ENCODE measurements at places on chromosomes 3 and 15.

DNA sequence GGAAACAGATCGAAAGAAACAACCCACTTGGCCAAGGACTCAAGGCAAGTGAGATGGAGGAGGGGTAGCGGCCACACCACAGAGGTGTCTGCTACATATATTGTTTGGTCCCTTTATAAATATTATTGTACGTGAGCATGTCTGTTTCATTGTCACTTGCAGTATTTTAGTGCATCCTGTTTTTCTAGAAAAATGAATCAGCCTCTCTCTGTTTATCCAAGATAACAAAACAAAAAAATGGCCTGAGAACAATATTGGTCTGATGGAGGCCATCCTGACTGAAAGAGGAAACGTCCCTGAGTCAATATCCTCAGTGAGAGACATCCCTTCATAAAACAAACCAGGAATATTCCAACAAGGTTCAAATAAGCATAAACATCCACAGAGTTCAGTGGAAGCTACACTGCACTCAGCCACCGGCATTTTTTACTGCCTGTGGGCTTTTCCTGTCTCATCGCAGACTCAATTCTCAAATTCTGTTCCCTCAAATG lies 42.0 kb downstream of the WWTR1 start:
- no peak for DNase-seq

GRCh38 chr3:47057212-47057671 lies 77.8 kb downstream of the NBEAL2 start:
- DNase-seq: peak; percentile 50

DNA sequence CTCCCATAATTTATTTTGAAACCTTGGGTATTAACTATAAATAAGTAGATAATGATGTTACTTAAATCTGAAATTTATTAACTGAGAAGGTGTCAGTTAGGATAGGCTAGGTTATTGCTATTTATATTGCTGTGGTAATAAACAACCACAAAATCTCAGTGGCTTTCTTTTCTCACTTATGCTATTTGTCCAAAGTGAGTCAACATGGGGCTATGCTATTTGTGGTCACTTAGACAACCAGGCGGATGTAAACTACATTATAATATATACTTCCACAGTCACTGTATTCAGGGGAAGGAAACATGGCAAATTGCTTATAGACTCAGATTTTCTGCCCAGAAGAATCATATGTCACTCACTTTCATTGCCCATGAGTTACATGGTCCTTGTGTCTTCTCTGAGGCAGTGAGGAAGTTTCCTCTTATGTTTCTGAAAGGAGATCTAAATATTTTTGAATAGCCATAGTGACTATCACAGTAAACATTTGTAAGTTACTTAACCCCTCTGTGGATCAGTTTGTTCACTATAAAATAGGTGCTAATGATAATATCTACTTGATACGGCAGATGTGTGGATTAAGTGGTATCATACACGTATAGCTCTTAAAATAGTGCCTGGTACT lies 19.8 kb downstream of the HMG20A start:
- no peak for DNase-seq

DNA sequence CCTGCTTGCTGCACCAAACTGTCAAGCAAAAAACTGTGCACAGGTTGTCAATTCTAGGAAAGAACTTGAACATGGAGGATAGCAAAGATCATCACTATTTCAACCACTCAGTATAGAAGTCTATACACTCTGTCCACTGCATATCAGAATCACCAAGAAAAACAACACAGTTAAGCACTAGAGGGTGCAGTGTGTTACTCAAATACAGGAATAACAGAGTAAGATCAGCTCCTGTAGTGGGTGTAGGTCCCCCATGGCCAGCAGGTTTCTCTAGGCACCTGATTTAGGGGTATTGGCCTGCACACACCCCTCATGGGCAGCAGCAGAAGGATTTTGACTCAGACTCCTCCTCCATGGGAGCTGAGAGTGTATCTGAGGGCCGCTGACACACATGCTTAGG lies 464.1 kb downstream of the EPHA6 start:
- no peak for DNase-seq

- DNase-seq: no peak
Observed at GRCh38 chr3:114687151-114687550, 393.3 kb downstream of the TIGIT start.

DNA sequence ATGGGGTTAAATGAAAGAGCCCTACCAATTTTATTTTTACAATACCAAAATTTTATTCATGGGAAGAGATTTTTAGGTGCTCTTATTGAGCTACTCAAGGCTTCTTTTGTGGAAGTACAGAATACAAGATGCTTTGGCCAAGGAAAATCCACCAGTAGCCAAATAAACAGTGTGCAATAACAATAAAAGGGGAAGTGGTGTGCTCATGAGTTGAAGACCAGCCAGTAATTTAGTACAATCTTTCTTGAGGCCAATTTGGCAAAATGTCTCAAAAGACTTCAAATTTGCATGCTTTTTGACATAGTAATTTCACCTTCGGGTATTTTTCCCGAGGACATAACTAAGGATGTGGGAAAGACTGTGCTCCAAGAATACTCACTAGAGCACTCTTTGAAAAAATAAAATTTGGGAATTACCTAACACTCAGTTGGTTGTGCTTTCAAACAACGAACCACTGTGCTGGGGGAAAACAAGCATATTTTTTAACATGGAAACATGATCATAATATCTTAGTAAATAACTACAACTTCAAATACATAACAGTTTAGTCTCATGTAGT lies 294.0 kb downstream of the DIPK2A start:
- no peak for DNase-seq

- no peak for DNase-seq
Observed at GRCh38 chr3:124401843-124402242, 328.4 kb upstream of the UMPS start.

- DNase-seq: no peak
Observed at GRCh38 chr3:4523710-4524698, 30.9 kb downstream of the ITPR1 start.

DNA sequence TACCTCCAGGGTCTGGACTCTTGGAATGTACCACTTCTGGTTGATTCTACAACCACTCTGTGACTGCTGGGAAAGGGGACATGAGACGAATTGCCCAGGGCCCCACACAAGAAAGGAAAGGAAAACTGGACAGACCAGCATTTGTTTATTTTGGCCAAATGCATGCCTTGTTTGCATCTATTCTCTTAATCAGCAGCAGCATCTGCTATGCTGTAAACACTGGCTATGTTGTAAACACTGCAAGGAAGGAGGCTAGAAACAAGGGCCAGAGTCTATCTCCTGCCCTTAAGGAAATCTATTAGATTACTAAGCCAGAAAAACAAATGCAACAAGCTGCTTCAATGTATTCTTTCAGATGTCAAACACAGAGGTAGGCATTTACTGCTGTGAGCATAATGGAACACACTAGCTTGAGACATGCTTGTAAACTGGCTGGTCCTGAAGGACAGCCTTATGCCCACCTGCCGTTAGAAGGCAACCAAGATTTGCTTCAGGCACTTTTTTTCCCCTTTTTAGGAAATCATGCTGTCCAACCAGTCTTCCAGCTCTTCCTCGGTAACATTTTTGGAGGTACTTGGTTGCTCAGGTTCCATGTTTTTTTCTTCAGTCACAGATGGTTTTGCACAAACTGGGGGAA lies 102.1 kb upstream of the CHRM5 start:
- no peak for DNase-seq

GRCh38 chr3:188335656-188336055 lies 181.7 kb downstream of the LPP start:
- no peak for DNase-seq

DNA sequence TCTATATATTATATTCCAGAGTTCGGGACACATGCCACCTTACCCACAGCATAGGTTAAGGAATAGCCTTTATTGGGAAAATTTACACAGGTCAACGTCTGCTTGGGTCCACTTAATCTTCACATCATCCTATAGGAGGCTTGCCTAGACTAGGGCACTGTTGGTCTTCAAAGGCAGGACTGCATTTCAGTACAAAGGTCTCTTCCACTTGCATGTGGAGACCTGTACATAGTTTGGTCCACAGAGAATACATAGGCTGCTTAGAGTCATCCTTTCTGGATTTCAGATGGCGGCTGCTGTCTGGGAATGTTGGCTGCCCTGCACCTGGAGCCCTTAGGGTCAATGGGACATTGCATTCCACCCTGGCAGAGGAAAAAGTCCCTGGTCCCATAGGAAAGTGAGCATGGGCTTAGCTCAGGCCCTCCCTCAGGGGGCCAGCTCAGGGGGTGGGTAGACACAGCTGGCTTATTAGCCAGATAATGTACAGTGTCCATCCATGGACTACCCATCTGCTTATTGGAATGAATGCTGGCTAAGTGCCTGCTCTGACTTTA lies 75.3 kb upstream of the TGFBR2 start:
- DNase-seq: no peak

DNA sequence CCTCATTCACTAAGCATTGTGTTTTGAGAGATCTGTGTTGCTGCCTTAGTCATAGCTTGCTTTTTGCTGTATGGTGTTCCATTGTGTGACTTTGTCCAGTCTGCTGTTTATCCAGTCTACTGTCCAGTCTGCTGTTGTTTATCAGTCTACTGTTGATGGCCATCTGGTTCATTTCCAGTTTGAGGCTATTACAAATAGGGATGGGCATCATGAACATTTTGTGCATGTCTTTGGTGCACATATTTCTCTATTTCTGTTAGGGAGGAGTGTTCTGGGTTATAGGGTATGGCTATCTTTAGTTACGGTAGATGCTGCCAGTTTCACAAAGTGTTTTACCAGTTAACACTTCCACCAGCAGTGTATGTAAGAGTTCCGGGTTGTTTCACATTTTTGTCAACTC lies 22.2 kb upstream of the CLEC3B start:
- no peak for DNase-seq

DNA sequence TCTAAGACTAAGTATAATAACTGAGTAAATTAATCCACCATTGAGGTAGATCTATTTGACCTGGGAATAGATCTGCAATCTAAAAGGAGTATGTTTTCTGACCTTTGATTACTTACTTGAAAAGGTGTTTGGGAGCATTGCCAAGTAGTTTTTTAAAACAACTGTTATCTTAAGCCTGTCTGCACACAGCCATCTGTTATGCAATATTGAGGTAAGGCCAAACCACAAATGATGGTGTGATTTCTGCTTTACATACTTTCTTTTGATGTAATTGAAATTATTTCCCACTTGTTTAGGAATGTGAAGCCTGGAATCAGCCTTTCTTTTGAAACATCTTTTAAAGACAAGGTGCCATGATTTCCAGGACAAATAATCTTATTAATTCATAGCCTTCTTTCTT lies 274.0 kb downstream of the BBX start:
- DNase-seq: no peak

DNA sequence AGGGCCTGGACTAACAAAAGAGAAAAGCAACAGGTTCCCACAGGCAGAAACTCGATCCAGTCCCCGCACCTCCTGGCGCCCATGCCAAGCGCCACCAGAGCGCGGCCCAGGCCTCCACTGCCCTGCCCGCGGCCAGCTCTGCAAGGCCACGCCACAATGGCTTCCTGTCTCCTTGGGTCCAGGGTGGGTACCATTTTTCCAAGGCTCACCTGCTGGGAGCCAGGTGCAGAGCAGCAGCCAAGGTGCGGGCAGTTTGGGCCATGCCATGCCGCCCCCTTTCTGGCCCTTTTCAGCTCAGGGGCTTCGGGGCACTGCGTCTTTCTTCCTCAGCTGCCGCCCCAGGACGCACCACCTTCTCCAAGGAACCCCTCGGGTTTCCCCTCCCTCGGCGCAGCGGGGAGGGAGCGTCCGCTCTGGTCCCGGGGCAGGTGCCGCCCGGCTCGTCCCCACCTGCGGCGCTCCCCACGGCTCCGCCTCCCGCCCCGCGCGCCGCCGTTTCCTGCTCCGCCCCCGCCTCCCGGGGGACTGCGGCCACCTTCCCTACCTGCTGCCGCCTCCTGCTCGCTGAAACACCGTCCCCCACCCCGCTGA lies at the start of gene ILDR1:
Gene ILDR1 (minus strand): TSS at position 437 of the 591 bp plus-strand sequence. CDS start 170 bp downstream, at position 267.
- DNase-seq: no peak

DNA sequence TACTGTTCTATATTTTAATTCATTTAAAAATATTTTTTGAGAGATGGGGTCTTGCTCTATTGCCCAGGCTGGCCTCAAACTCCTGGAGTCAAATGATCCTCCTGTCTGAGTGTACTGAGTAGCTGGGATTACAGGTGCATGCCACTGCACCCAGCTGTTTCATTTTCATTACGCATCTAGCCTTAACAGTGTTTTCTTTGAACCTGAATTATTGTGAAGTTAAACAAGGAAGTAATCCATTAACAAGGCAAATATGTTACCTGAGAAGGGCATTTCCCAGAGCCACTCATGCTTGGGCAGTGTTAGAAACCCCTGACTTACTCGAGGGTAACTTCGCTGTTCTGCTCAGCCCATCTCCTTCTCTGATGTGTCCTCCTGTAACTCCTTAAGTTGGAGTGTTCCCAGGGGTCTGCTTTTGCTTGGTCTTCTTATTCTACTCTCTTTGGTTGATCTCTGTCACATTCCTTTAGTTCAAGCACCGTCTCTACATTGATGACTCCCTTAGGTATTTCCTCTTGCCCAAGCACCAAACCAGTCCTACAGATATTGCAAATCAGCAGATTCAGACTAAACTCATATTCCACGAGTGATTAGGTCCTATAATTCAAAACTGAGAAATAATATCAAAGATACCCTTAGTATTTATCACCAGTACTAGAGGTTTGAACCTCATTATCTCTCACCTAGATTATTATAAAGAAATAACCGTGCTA lies 107.9 kb downstream of the STAC start:
- no peak for DNase-seq

- no peak for DNase-seq
Observed at GRCh38 chr15:77030928-77031375, 36.0 kb downstream of the PSTPIP1 start.

- no peak for DNase-seq
Observed at GRCh38 chr3:53236112-53236841, 19.5 kb downstream of the TKT start.

- DNase-seq: no peak
Observed at GRCh38 chr3:15265655-15266509, 59.8 kb downstream of the CAPN7 start.

GRCh38 chr15:56693761-56694160 lies 39.5 kb downstream of the ZNF280D start:
- no peak for DNase-seq

DNA sequence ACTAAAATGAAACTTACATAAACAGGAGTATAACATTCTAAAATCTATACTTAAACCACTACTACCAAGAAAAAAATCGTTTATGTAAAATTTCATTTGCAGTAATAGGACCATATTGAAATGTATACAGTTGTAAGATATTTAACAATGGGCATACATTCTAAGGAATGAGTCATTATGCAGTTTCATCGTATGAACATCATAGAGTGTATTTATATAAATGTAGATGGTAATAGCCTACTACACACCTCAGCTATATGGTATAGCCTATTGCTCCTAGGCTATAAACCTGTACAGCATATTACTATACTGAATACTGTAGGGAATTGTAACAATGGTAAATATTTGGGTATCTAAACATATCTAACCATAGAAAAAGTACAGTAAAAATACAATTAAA lies 79.5 kb downstream of the DPH6 start:
- DNase-seq: no peak

GRCh38 chr3:40597441-40597840 lies 72.7 kb downstream of the ZNF621 start:
- no peak for DNase-seq

- DNase-seq: no peak
Observed at GRCh38 chr3:197847866-197848401, 56.9 kb downstream of the LRCH3 start.

All from T follicular helper cell (primary cell).